Breast epithelium (tissue), 4 donors: ENCODE measurements at places on chromosomes 16 and 17.

DNA sequence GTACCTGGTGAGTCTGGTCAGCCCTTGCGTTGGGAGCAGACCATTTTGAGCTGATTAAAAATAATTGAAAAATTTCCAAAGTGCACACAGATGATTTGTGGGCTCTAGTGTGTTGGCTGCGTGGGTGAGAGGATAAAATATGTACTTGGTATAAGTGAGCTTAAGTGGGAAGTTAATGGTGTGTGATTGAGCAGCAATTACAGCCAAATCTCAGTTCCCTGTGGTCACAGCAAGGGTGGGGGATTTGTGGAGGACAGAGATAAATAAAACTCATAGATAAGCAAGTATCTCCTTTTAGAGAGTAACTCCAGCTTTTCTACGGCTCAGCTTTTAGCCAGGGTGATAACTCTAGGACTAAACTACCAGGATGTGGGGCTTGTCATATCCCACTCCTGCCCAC lies 390.4 kb downstream of the UTP18 start:
- no peak for DNase-seq

DNA sequence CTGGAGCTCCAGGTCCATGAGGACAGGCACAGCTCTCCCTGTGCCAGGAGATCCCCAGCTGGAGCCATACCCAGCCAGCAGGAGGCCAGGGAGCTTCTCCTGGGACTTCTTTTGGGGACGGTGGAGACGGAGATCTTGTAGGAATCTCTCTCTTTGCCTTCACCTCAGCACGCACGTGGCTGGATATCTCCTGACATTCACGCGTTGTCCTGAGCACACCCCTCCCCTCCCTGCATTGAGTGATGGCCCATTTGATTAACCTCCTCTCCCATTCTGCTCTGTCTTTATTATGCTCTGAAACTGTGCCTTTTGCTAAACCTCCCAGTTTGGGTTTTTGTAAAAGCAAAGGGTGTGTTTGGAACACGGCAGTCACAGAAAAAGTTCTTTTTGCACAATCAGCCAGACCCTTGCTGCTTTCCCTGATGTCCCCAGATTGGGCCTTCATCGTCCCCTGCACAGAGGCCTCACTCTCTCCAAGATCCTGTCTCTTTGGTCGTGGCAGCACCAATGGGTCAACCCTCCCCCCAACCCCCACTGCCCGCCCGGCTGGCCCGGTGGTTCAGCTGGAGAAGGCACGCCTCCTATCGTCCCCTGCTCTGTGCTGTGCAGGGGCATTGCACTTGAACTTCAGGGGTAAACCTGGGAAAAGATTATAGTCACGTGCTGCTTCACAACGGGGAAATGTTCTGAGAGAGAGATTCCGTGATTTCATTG lies 32.5 kb upstream of the LGALS9 start:
- DNase-seq, result no peak

DNA sequence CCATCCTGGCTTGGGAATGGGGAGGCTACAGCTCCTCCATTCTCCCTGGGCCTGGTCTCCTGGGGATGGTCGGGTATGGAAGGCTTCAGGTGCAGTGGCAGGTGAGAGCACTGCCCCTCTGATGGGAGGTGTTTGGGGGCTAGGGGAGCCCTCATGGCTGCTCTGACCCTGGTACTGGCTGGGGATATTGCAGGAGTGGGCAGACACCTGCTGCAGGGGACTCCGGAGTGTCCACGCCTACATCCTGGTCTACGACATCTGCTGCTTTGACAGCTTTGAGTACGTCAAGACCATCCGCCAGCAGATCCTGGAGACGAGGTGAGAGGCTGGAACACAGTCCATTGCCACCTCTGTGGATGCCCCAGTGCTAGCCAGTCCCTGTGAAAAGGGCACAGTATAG lies 8.8 kb downstream of the RASL10B start:
- DNase-seq, result no peak

- no peak for DNase-seq
Observed at GRCh38 chr17:66855204-66855603, 20.3 kb downstream of the CACNG5 start.

DNA sequence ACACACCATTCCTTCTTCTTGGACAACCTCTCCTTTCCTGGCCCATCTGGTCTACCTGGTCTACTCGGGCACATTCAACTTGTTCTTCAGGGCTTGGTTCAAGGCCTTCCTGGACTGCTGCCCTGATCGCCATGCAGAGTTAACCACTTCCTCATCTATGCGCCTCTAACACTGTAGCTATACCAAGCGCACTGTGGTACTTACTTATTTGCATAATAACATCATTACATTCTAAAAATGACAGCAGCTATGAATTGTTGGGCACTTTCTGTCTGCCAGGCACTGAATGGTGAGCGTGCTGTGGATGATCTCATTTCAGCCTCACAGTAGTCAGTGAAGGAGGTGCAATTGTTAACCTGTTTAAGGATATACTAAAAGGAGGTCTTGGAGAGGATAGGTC lies 66.9 kb upstream of the SDK2 start:
- no peak for DNase-seq

DNA sequence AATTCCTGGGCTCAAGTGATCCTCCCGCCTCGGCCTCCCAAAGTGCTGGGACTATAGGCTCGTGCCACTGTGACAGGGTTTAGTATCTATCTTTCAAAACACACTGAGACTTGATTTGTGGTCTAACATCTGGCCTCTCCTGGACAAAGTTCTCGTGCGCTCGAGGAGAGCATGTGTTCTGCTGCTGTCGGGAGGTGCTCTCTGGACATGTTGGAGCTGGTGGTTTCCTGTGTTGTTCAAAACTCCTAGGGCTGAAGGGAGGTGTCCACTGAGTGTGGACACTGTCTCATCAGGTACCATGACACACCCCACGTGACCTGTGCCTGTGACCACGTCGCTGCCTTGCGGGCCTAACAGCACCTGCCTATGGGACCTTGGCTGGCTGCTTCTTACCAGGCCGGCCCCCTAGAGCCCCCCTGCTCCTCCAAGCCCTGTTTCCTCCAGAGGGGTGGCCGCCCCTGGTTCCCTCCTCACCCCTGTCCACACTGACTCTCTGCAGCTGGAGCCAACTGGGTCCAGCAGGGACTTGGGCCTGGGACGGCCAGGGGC lies 5.6 kb downstream of the RFNG start:
- no peak for DNase-seq

DNA sequence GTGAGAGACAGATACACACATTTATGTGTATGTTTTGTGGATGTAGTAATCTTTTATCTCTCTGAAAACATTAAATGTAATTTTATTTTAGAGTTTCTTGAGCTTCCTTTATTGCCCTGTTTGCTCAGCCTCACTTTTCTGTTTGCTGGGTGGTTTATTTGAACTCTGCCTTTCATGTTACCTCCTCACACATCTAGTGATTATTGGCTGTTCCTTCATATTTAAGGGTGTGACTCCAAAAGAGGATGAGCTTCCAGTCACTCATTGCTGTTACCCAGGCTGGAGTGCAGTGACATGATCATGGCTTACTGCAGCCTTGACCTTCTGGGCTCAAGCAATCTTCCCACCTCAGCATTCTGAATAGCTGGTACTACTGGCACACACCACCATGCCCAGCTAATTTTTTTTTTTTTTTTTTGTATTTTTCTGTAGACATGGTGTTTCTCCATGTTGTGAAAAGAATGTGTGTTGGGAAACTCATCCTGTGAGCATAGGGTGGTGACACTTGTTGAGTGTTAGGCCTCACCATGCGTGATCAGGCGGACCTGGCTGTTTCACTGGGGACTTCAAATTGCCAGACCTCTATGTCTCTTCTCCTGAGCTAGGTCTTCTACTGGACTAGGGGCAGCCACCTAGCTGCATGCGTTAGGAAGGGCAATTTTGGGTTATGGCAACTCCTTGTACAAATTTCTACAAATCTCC lies 37.8 kb downstream of the GOSR1 start:
- no peak for DNase-seq

- DNase-seq, result no peak
Observed at GRCh38 chr17:69271023-69271422, 42.4 kb upstream of the ABCA10 start.

DNA sequence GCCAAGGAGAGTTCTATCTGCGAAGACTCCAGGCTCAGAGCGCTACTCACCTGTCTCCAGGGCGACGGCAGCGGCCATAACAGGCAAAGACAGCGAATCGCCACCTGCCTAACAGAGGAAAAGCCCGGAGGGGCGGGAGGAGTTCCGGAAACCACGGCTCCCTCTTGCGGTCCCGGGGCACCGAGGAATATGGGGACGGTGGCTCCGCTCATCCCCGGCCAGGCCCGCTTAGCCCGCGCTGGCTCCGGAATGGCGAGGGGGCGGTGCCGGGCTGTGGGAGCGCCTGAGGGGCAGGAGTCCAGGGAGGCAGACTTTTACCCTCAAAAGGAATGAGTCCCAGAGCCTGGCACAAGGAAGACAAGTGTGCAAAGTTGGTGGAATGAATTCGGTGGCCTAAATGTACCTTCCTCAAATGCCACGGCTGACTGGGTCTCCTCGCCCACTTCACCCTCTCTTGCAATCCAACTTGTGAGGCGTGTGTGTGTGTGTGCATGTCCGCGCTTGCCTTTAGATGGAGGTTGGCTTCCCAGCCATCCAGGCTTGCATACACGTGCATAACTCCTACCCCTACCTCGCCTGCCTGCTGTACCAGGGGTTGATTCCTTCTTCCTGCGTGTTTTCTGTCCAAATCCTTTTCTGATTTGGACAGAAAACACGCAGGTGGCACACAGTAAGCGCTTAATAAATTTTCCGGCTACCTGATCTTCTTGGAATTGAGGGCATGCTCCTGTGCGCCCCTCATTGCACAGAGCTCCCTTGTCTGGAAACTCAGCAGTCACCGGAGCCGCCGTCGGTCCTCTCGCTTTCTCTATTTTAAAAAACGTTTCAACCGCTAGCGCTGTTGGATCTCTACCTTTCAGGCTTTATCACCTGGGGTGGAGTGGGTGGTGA lies 3.5 kb downstream of the C17orf100 start:
- DNase-seq, result no peak

- DNase-seq, result no peak
Observed at GRCh38 chr16:5070431-5071186, 1.0 kb upstream of the ALG1 start.

GRCh38 chr17:61291451-61292285 lies 108.0 kb upstream of the TBX2 start:
- no peak for DNase-seq

DNA sequence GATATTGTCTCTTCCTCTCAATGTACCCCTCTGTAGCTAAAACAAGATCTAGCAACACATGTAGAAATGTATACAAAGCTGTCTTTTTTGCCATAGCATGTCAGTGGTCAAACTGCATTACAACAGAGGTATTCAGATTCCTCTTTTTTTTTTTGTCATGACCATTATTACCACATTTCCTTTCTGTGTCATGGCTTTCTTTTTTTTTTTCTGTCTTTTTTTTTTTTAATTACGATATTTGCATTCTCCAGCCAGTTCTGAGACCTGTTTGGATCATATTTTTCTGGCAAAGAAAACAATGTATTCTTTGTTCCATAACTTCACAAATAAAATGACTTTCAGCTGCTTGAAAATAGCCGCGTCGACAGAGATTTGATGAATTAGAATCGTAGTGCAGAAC lies 27.4 kb upstream of the CAPNS2 start:
- DNase-seq, result no peak

DNA sequence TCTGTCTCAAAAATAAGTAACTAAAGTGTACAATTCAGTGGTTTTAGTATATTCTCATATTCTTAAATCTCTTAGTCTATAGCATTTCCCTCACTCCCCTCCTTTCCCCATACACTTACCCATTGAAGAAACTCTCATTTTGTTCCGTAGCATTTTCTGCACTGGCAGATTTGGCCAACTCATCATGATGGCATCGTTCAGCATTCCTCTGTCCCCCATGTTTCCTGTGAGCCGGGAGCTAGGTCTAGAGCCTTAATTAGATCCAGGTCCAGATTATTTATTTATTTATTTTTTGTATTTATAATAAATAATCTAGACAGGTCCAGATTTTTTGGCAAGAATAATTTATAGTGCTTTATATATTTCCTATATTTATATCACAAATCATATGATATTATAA lies 31.0 kb downstream of the HEATR3 start:
- DNase-seq, result no peak

DNA sequence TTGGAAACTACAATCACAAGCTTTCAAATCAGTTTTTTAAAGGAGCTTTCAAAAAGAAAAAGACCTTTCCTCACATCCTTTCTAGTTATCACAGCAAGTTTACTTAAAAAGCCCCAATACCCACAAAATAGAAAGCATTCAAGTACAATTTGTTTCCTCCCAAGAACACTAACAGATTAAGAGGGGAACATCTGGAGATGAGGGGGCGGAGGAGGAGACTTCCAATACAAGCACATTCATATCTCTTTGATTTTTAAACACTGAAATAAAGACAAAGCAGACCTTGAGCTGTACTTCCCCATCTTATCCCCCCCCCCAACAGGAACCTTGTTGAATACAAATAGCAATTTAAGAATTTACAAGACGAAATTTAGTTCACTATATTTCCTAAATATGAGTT lies 2.0 kb downstream of the YWHAE start:
- DNase-seq, result no peak

DNA sequence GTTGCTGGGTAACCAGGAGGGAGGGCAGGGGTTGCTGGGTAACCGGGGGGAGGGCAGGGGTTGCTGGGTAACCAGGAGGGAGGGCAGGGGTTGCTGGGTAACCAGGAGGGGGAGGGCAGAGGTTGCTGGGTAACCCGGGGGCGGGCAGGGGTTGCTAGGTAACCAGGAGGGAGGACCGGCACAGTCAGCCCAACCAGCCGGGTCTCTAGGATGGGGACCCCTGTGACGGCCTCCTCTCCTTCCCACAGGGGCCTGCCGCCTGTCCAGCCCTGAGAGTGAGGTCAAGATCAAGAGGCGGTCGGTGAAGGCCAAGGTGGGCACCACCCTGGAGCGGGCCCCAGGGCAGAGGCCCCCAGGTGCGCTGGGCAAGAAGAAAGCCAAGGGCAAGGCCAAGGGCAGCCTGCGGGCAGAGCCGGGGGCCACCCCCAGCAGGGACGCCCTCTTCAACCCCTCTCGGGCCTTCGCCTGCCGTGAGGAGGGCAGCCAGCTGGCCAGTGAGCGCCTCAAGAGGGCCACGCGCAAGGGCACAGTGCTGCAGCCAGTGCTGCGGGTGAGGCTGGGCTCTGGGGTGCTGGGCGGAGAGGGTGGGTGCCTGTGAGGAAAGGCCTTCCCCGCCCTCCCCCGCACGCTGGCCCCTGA lies 54.6 kb downstream of the ACTG1 start:
- DNase-seq, result no peak

DNA sequence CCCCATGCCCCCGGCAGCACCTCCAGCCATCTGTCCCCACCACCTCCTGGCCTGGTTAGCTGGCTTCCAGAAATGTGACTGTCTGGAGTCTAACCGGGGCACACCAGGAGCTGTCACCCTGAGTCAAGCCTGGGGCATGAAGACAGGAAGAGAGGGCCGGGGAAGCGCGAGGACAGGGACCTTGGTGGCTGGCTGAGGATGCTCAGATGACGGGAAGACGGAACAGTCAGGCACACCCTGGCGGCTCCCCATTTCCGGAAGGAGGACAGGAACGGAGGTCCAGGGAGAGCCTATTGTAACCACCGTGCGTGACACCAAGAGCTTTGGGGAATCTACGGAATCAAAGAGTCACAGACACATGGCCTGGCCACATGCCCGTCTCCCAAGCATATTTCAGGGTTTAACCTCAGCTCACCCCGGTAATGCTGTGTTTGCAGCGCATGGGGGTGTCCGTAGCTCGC lies 51.7 kb downstream of the SDK2 start:
- no peak for DNase-seq

GRCh38 chr16:25052530-25052929 lies 37.4 kb upstream of the ARHGAP17 start:
- DNase-seq, result no peak
